Kidney tubule cell (primary cell): ENCODE measurements at places on chromosomes 11 and 22.

GRCh38 chr11:88402192-88402715 is 64.7 kb upstream of the CTSC start:
- DNase-seq = peak; percentile 83

- DNase-seq = no peak
Observed at GRCh38 chr22:38411016-38411415, 44.0 kb downstream of the KCNJ4 start.

GRCh38 chr11:79493555-79494171 is 52.8 kb upstream of the TENM4 start:
- DNase-seq = peak; percentile 74

DNA sequence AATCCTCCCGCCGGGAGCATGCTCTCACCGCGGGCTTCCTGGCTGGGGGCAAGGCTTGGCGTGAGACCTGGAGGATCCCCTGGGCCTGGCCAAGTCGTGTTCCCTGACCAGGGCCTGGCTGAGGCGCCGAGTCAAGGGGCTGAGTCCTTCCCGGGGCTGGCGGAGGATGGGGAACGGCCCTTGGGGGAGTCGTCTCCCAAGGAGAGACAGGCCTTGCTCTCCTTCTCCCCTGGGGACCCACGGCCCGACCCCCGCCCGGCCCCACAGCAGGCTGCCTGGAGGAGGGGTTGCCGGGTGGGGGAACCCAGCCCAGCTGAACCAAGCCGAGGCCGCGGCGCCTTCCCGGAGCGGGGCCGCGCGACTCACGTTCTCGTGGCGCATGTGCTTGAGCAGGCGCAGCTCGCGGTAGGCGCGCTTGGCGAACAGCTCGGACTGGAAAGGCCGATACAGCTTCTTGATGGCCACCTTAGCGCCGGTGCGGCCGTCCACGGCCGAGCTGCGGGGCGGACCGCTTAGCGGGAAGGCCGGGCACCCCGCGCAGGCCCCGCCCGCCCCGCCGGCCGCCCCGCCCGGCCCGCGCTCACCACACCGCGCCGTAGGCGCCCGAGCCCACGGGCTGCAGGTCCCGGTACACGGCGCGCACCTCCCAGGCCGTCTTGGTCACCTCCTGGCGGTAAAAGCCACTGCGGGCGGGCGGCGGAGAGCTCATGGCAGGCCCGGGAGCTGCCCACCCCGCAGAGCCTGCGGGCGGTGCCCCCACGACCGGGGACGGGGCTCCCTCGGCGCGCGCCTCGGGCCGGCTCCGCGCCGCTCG is 475 bp downstream of the MAPK12 start:
- peak; percentile 62 for DNase-seq

- DNase-seq = no peak
Observed at GRCh38 chr11:3838504-3838903, 2.3 kb downstream of the RHOG start.

GRCh38 chr11:95698676-95699557 is 90.7 kb downstream of the FAM76B start:
- peak; percentile 57 for DNase-seq

GRCh38 chr22:50724616-50725015 is 13.4 kb upstream of the ACR start:
- no peak for DNase-seq

DNA sequence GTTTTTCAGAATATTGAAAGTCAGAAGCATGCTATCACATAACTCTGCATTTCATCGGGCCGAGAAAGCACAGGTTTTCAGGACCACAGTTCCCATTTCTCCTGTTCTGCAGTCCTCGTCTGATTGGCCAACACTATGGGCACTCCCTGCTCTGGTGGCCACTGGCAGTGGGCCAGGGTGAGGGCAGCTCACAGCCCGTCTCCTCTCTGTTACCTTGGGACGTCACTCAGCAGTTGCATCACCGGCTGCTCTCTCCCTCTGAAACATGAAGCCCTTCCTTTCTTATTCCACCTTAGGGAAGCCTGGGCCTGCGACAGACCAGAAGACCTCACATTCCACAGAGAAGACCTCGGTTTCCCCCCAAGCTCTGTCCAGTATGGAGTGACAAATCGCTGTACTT is 11.4 kb upstream of the MICAL3 start:
- peak; percentile 92 for DNase-seq

GRCh38 chr11:83475760-83476159 is 189.6 kb upstream of the CCDC90B start:
- DNase-seq = no peak

DNA sequence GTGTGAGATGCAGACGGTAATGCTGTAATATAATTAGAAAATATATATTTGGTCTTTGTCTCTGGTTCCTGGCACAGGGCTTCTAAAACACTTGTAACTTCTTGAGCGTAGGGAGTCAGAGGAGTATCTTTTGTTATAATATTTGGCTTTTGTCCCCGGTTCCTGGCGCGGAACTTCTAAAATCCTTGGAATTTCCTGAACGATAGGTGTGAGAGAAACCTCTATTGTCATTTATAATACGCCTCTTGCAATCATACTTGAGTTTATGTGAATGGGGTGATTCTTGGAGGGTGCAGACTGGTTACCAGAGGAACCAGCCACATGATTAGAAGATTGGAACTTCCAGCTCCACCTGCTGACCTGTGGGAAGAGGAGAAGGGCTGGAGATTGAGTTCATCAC is 54.1 kb upstream of the ZBED5 start:
- DNase-seq = no peak

- peak; percentile 57 for DNase-seq
Observed at GRCh38 chr22:33883561-33883960, 36.7 kb downstream of the LARGE1 start.

- DNase-seq = peak; percentile 34
Observed at GRCh38 chr11:19646308-19646707, 66.3 kb upstream of the NAV2 start.

- peak; percentile 96 for DNase-seq
Observed at GRCh38 chr11:34427186-34427805, 11.4 kb upstream of the CAT start.

DNA sequence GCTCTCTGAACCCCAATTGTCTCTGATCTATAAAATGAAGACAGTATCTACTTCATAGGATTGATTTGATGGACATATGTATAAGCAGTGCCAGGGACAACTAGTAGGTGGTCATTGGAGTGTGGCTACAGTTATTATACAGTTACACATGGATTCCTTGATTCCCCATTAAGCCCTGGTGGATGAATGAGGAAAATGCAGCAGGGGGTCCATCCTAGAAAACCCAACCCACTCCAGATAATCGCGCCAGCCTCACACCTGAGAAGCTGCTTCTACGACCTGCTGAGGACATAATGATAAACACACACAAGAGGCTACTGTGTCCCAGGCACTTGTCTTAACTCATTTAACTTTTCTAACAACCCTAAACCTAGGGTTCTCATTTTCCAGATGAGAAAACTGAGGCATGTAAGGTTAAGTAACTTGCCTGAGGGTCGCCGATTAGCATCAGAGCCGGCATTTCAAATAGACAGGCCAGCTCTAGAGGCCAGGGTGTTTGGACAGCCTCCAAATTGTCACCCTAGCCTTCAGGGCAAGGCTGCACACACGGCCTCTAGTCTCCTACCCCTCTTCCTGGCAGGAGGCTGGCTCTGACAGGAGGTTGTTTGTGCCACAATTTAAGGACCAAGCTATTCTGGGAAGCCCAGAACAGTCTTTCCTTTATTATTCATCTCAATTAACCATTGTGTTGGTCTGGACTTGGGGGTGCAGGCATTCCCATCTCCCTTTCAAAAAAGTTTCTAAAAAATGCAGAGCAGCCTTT is 3.8 kb upstream of the C11orf91 start:
- DNase-seq = no peak

GRCh38 chr22:27632451-27633295 is 168.9 kb downstream of the MN1 start:
- DNase-seq = peak; percentile 37

DNA sequence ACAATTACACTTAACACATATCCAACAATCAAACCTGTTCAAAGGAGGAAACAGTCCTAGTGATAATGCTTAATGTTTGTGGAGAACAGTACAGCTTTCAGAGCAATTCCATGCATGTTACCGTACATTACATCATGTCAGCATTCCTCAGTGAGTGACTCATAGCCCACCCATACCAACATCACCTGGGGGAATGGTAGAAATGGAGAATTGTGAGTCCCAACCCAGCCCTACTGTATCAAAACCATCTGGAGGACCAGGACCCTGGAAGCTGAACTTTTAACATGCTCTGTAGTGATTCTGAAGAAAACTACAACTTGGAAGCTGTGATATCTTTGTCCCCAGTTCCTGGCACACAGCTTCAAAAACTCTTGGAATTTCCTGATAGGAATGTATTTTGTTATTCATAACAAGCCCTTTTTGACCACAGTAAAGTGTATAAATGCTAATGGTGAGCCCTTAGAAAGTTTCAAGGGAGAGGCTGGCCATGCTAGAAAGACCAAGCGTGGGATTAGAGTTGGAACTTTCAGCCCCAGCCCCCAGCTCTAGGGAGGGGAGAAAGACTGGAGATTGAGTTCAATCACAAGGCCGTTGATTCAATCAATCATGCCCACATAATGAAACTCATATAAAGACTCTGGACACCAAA is 301.1 kb downstream of the BUD13 start:
- peak; percentile 79 for DNase-seq

- no peak for DNase-seq
Observed at GRCh38 chr11:129929721-129930120, 34.3 kb upstream of the NFRKB start.

DNA sequence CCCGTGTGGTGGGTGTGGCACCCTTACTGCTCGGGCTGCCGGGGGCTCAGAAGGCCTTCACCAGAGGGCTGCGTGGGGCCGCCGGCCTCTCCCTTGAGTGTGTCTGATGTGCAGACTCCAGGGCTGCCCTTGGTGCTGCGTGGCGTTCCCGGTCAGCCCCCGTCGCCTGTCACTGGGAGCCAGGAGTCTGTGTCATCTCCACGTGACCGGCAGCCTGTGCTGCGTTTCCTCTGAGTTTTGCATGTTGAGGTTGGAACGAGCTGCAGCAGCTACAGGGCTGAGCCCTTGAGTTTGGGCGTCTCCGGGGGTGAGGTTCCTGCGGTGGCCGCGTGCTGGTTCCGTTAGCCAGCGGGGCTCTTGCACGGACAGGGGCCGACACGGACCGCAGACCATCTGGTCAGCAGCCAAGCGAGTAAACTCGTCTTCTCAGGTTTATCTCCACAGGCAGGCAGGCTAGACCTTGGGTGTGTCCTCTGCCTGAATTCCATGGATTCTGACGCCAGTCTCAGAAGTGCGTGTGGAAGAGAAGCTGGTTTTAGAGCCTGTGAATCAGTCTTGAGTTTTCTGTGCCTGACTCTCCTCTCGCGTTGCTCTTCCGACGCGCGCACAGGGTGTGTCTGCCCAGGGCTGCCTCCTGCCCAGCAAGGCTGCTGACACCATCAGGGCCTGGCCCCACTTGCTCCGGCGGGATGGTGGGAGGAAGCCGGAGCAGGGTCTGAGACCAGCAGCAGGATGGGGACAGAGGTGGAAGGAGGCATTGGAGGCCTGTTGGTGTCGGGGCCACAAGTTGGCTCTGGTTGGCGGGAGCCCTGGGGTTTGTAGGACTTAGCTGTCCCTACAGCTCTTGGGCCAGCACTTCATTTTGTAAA is 10.5 kb downstream of the PTDSS2 start:
- DNase-seq = no peak

- no peak for DNase-seq
Observed at GRCh38 chr22:19367763-19368367, 63.7 kb downstream of the HIRA start.

GRCh38 chr22:20022231-20022977 is 1.5 kb downstream of the TANGO2 start:
- no peak for DNase-seq

- no peak for DNase-seq
Observed at GRCh38 chr22:48085901-48086645, 1323.6 kb downstream of the TBC1D22A start.

- peak; percentile 67 for DNase-seq
Observed at GRCh38 chr11:75174781-75175370, 24.0 kb downstream of the SLCO2B1 start.

DNA sequence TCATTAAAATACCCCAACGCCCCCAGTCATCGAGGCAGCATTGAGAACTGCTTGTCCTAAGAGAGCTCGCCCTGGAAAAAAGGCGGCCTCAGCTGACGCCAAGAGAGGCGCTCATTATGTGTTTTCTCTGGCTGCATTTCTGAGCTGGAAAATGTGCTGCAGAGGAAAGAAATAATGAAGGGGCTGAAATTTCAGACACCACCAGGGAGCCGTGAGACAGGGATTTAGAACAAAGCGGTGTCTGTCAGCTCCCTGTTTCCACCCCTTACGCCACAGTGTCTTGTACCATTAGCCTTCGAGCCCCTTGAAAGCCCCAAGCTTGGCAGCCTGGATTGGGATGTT is 14.4 kb downstream of the USH1C start:
- DNase-seq = no peak

DNA sequence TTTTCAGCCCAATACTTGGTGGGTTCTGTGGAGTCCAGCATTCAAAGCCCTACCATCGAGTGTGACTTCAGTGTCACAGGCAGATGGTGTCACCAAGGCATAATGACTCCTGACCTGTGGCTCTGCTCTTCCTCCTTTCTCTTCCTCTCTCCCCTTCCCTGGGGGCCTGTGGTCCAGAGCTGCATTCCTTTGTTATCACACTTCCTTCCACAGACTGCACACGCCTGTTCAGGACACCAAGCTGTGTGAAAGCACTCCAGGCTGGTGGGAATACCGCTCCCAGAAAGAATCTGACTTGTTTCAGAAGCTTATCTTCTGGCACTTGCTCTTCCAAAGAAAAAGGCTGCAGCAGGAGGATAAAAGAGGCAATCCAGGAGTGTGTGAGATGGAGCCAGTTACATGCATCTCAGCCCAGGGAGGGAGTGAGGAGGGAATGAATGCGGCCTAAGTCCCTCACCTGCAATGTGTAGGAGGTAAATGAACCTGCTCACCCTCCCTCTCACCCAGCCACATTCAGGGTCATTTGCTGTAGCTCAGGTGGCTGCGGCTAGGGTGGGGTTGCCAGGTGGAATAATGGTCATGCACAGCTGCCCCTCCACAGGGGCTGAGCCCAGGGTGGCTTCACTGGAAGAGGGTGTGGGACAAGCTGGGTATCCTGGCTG is 79.3 kb downstream of the ADAMTS15 start:
- peak; percentile 66 for DNase-seq

GRCh38 chr11:65448418-65449105 is 26.0 kb downstream of the NEAT1 start:
- DNase-seq = peak; percentile 57
